ENCODE measurements at places on chromosomes 5 and 9.

DNA sequence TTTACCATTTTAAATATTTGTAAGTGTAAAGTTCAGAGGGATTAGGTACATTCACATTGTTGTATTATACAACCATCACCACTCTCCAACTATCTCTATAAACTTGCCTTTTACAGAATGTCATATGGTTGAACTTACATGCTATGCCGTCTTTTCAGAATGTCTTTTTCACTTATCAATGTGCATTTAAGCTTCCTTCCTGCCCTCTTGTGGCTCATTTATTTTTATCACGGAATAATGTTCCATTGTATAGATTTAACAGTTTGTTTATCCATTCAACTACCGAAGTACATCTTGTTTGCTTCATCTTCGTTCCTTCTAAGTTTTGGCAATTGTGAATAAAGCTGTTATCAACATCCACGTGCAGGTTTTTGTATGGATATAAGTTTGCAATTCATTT is 133.3 kb upstream of the C6 start:
- no peak for DNase-seq

GRCh38 chr9:72883875-72884274 is 69.0 kb downstream of the ALDH1A1 start:
- no peak for DNase-seq

- DNase-seq = no peak
Measured at GRCh38 chr5:158246661-158247060, 387.7 kb upstream of the CLINT1 start.

GRCh38 chr5:175170899-175171298 is 273.1 kb downstream of the DRD1 start:
- no peak for DNase-seq

DNA sequence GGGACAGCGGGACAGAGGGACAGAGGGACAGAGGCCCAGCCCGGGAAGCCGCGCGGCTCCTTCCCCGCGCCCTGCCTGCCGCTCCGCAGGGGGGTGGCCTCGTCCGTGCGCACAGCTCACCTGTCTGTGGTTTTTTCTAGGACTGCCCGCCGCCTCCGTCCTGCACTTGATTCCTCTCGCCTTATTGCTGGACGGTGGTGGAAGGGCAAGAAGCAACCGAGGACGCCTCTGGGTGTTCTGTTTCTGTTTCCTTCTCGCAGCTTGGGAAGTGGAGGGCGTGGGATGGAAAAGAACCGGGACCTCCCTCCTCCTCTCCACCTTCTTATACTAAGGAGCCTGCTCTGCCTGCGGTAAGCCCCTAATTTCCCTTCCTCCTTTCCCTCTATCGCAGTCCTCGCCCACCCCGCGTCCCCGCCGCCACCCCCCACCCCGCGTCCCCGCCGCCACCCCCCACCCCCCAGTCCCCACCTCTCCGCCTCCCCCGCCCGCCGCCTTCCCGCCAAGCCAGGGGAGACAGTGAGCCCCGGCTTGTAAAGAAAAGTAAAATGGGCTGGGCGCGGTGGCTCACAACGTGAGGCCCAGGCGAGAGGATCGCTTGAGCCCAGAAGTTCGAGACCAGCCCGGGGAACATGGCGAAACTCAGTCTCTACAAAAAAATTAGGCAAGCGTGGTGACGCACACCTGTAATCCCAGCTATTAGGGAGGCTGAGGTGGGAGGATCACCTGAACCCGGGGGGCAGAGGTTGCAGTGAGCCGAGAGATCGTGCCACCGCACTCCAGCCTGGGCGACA is 9.6 kb upstream of the FLT4 start:
- DNase-seq = no peak

DNA sequence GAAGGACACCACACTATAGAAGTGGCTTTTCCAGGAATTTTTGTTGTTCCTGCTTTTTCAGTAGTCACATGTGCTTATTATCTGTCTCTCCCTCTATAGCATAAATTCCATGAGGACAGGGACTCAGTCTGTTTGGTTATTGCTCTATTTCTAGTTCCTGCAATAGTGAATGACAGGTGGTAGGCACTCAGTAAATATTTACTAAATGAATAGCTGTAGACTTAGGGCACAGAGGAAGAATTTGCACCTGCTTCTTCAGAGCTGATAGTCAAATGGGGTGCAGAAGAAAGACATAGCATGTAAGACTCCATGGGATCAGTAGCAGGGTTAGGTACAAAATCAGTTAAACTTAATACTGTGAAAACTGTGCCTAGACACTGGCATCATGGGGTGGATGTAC is 580.2 kb downstream of the CCDC171 start:
- DNase-seq = no peak

DNA sequence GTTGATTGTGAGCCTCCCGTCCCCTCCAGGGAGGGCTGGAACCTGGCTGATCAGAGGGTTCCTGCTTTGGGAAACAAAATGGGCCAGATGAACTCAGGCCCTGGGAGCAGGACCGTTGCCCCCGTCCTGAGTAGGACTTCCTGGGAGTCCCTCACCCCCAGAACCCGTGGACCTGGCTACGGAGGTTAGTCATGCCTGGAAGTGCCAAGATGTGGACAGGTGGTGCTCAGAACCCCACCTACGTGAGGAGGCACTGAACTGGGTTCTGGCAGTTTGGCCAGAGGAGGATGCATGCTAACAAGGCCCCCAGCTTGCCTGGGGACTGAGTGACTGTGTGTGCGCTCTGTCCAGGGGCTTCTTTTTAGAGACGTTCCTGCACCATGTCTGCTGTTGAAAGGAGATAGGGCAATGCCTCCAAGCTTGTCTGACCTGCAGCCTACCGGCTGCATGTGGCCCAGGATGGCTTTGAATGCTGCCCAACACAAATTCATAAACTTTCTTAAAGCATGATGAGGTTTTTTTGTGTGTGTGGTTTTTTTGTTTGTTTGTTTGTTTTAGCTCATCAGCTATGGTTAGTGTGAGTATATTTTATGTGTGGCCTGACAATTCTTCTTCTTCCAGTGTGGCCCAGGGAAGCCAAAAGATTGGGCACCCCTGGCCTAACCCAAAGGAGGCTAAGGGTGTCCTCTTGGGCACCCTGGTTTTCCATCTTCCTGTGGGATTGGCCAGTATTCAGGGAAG is 1.8 kb upstream of the DAB2IP start:
- no peak for DNase-seq

DNA sequence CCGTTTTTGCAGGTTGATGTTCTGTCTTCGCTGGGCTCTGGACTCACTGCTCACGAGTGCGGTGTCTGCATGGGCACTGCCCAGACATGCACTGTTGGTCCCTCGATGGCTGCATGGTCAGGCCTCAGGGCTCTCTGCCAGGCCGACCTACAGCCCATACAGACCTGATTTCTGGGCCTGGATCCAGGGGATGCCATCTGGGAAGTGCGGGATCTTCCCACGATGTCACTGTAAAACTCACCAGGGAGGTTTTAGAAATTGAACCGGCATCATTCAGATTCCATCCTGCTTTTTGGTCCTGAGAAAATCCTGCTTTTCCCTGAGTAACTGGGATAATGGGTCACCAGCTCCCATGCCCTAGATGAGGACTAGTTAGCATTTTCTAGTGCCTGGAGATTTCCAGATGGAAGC is 9.1 kb downstream of the S1PR3 start:
- DNase-seq = no peak

GRCh38 chr5:173318330-173318729 is 9.9 kb downstream of the STC2 start:
- DNase-seq = no peak

DNA sequence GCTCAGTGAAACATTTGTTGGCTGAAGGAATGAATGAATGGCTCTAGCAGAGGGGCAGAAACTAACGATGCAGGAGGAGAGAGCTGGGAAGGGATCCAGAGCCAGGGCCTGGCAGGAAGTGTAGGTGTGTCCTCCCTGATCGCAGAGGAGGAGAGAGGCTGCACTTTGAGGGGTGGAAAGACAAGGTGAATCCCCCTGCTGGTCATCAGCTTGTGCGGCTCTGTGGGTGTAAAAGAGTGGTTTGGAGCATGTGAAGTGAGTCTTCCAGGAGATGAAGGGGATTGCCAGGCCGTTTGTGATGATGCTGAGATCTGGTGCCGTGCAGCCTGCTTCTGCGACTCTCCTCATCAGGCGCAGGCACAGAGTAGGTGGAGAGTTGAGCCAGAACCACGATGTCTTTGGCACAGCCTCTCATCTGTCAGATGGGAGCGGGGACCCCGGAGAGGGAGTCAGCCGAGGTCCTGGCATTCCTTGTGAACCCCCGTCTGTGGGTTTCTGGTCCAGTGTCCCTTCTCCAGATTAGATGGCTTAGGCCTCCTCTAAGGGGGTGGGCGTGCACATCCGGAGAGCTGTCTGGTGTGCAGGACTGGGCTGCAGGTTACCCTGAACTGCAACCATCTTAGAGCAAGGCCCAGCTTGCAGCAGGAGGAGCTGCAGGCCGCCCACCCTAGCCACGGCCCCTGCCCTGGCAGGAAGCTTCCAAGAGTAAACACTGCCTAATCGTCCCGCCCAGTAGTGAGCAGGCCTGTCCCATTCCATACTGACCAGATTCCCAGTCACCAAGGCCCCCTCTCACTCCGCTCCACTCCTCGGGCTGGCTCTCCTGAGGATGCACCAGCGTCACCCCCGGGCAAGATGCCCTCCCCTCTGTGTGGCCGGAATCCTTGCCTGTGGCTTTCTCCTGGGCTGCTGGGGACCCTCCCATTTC is at the start of gene ADAMTS13:
ADAMTS13 (plus strand) TSS at position 753 of the 928 bp plus-strand sequence; CDS start at position 830, 77 bp downstream.
- no peak for DNase-seq

- DNase-seq = no peak
Measured at GRCh38 chr9:124242331-124243194, 15.2 kb upstream of the NEK6 start.

- no peak for DNase-seq
Measured at GRCh38 chr9:20271723-20272122, 350.6 kb downstream of the MLLT3 start.

GRCh38 chr5:119512277-119512676 is 60.0 kb downstream of the HSD17B4 start:
- DNase-seq = no peak

- no peak for DNase-seq
Measured at GRCh38 chr9:27750566-27750965, 177.3 kb upstream of the C9orf72 start.

- no peak for DNase-seq
Measured at GRCh38 chr9:36590231-36590630, 17.5 kb downstream of the MELK start.

DNA sequence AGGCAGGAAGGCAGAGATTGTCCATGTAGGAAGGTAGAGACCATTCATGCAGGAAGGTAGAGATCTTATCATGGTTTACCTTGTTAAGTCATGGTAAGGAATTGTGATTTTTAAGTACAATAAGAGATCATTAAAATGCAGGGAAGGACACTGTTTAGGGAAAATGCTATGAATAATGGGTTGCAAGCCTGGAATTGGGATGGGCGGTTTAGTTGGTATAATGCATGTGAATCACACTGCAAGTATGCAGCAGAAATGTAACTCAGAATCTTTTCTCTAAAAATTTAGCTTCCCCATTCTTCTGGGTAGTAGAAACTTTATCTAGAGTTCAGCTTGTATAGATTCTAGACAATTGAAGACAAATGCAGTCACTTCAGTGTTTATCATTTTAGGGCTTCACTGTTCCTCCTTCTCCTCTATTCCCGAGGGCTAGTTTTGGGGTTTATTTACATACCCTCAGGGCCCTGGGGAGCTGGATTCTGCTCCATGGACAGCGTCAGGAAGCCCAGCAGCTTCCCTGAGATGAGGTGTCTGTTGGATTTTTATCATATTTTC is 212.0 kb downstream of the SREK1 start:
- no peak for DNase-seq

- DNase-seq = no peak
Measured at GRCh38 chr5:150159741-150160179, 4.1 kb upstream of the PDGFRB start.

DNA sequence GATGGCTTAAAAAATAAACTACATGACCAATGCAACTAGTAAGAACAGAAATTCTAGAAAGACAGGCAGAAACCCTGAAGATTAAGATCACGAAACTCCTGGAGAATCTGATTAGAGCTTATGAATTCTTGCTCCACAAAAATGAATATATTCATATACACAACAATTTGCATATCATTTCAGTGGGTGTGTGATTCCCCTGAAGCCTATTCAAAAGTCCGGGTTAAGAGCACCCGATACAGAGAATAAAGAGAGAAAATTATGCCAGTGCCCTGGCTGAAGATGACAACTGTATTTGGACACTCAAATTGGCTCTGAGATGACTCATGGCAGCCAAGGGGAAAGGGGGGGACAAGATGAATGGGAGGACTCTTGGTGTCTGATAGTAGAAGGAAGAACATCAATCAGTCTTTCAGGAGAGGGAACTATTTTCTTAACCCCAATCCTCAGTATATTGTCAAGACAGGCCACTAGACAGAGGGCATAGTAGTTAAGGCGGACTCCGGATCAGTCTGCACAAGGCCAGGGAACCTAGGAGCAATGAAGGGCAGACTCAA is 6.0 kb downstream of the TMOD1 start:
- DNase-seq = no peak

DNA sequence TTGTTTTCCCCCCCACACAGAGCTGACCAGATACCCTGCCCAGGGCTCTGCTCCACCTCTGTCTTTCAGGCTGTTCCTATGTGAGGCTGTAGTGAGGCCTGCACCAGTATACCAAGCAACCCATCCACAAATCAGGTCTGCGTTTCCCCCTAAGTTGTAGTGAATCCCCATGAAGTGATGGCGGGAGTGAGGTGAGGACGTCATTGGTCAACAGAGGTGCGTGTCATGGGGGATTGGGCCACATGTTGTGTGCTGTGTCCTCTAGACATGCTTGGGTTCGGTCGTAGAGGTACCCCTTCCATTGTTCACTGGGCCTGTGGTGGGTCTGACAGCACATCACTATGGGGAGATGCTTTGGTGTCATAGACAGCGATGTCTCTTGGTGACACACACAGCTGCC is 184.6 kb downstream of the CACNA1B start:
- DNase-seq = no peak

- no peak for DNase-seq
Measured at GRCh38 chr9:120384925-120385272, 195.1 kb downstream of the CDK5RAP2 start.

- no peak for DNase-seq
Measured at GRCh38 chr5:62649476-62650113, 71.0 kb downstream of the LRRC70 start.

DNA sequence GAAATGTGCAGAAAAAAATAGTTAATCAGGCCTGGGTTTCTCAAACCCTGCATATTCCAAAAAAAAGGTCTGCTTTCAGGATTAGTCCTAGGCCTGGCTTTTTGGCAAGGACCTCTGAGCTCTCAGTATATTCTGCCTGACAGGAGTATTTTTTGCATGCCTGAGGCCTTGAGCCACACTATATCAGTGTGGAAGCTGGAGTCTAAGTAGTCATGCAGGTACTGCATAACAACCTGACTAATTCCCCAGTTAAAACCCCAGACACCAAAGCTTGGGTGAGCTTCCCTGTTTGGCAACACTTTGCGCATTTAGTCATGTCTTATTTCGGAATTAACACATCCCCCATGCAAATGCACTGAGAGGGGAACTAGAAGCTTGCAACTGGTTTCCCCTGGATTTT is 359.5 kb downstream of the CETN3 start:
- no peak for DNase-seq

All from GM19239 (cell line).